ENCODE measurements at places on chromosomes 3 and 15. TPM values are rescaled to one million over a fixed set of nuclear protein-coding genes. Genes with fewer than 3 reads are reported as not detected.

DNA sequence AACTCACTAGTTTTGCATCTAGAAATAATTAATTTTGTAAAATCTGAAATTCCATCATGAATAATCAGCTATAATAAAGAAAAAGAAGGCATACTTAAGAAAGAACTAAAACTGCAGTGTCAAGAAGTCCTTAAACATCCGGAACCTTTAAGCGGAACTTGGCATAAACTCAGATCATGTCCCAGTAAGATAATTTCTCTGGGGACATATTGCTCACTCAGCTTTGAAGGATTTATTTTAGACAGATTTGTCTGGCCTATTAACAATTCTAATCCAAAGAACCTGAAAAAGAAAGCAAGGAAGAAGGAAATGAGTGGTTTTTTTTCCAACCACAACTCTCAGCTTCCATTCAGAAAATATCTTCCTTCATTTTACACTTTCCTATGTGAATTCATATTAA is 850.3 kb downstream of the ROBO1 start:
- DNase-seq: no peak

DNA sequence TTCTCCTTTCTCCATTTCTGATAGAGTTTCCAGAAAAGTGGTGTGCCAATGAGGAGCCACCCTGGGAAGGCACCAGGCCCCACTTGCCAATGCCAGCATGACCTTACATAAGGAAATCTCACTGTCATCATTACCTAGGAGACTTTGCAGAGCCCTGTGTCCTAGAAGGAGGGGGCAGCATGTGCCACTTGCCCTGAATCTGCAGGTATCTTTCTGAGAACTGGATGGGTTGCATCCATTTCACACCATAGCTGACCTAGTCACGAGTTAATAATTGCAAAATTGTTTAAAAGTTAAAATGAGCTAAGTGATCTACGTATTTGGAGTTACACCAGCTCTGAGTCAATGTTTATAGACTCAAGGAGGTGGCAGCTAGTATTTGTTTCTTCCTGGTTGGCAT is 14.3 kb downstream of the CA12 start:
- DNase-seq: no peak

GRCh38 chr3:119569156-119569555 is 9.7 kb upstream of the CD80 start:
- no peak for DNase-seq

DNA sequence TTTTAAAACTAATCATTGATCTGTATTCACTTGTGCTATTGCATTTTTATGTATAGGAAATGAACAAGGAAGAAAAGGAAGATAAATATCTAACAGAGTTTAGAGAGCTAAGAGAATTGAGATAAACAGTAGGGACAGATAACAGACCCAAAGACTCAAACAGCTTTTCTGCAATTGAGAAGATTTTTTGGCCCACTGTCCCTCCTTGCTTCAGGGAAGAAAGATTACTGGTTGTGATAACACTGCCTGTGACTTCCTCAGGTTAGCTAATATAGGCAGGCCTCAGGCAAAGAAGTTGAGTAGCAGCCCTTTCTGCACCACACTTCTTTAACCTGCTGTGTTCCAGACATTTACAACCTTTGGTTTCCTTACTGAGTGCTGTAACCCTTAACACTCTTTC is 2.7 kb upstream of the COX17 start:
- DNase-seq: no peak

Gene AGBL1
- not detected for total RNA-seq

- DNase-seq: peak; percentile 52
Observed at GRCh38 chr3:98730338-98730737, 32.8 kb upstream of the ST3GAL6 start.

- no peak for DNase-seq
Observed at GRCh38 chr3:143935678-143936077, 35.9 kb upstream of the DIPK2A start.

DNA sequence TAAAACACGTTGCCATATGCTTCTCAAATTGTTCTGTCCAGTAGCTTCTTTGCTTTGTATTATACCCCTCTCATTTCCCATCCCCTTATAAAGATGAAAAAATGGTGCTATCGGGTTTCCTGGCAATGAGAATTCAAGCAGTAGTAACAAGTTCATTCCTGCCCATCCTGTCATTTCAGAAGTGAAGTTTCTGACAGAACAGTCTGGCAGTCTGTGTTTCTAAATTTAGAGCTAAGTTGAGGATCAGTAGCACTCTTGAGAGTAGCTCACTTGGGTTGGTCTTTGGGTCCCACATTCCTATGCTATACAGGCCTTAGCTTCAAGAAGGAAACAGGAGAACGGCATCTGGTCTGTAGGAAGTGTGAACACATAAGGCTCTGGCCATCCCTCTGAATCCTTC is 134.6 kb downstream of the GHSR start:
- no peak for DNase-seq

DNA sequence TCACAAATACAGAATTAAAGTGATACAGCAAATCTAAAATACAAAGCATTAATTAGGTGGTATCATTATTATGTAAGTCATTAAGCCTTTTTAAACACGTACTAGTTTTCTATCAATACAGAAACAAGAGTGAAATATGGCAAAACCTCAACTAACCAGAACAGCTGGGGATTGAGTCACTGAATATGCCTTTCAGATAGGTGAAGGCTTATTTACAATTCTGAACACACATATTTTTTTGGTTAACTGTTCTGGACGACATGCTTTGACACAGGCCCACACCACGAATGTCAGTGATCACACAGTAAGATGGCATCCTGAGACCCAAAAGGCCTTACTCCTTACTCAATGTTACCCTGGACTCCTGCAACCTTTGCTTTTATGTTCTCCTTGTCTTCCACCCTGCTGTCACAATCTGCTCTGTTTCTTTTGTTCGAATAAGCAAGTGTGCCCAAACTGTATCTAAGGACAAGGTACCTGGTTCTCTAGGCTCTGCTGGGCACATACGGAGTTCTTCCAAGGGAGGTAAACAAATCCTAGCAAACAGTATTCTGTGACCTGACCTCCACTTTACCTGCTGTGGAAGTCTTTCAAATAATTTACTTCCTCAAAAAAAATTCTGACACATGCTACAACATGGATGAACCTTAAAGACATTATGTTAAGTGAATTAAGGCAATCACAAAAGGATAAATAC is 7.0 kb downstream of the SFMBT1 start:
- no peak for DNase-seq

Gene GOLGA6D
- total RNA-seq: not detected

GRCh38 chr15:65948383-65948782 is 79.1 kb downstream of the RAB11A start:
- DNase-seq: no peak

DNA sequence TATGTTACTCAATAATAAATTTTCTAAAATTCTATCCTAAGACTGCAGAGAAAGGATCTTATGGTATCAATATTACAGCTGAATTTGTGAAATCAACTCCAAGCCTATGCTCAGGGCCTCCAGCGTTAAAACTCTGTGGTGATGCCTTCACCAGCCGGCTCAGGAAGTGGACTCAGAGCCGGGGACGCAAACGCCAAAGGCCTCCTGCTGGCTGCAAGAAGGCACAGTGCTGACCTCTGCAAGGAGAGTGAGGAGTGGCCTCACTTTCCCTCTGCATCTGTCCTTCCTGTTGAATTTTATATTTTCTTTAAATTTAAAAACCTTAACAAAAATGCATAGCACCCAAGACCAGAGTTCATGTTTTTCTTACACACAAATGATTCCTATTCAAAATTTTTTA is 48.5 kb downstream of the HERC2 start:
- no peak for DNase-seq

GRCh38 chr3:115478359-115478758 is 145.0 kb upstream of the GAP43 start:
- no peak for DNase-seq

- DNase-seq: no peak
Observed at GRCh38 chr3:10628891-10629670, 123.7 kb upstream of the ATP2B2 start.

GRCh38 chr3:9700536-9700935 is 3.1 kb upstream of the CPNE9 start:
- DNase-seq: no peak

DNA sequence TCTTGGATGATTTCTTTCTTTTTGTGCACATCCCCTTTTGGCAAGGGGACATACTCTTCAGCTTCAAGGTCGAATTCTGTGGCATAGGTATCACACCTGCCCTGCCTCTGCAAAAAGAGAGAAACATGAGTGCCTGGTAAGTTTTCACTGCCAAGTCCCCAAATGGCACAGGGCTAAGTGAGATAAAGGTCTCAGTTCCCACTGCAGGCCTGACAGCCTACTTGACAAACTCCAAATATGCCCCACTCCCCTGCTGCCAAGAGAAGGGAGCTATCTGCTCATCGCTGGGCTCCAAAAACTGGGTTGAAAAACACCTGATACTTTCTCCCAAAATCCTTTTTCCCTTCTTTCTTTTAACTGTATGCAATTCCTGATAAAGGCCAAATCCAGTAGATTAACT is 23.0 kb downstream of the RUVBL1 start:
- DNase-seq: no peak

- DNase-seq: no peak
Observed at GRCh38 chr15:90044916-90045371, 43.8 kb downstream of the ZNF710 start.

Gene C3orf62
- 5.9 TPM for total RNA-seq

GRCh38 chr3:197458179-197458707 is 97.5 kb downstream of the BDH1 start:
- DNase-seq: no peak

- DNase-seq: no peak
Observed at GRCh38 chr3:154904328-154904727, 175.8 kb upstream of the MME start.

Gene CEMIP
- 7.5 TPM for total RNA-seq

- no peak for DNase-seq
Observed at GRCh38 chr15:56608140-56608778, 125.0 kb downstream of the ZNF280D start.

Gene GHSR
- not detected for total RNA-seq

GRCh38 chr3:169774186-169774585 is 990 bp downstream of the MYNN start:
- no peak for DNase-seq

Gene YEATS2
- 48.1 TPM for total RNA-seq

DNA sequence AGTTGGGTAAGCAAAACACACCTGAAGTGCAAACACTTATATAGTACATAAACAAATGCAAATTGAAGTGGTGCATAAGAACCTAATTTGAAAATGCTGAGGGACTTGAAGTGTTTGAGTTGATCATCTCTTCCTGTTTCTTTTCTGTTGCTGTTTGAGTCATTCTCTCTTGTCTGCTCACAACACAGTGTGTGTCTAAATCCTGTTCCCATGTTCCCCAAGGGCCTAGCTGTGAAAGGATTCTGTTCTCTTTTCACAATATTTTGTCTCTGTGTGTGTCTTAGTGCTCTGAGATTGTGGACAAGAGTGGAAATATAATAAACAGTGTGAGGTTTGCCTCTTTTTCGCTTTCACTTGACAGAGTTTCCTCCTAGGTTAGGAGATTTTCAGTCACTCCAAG is 6.1 kb downstream of the CD96 start:
- DNase-seq: no peak
